ENCODE measurements at places on chromosomes 5 and 9. TPM values are rescaled to one million over a fixed set of nuclear protein-coding genes. Genes with fewer than 3 reads are reported as not detected.

DNA sequence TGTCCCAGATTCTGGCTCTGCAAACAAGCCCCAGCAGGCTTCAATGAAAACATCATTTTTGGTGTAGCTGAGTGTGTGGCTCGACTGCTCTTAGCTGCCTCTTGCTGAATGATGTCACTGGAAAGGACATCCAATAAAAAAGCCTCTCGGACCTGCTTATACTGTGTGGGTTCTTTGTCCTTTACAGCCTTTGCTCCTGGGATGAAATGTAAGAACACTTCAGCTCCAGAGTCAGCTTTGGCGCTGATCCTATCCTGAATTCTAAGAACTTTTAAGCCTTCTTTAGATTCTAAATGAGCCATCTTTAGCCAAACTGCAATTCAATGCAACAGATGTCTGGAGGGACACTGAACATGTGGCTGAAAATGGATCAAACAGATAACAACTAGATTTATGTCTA, 404.6 kb upstream of the C9orf72 start:
- DNase-seq = no peak

The LCN10 gene
- 0.63 TPM for polyA plus RNA-seq

The PCDH1 gene
- polyA plus RNA-seq = 23.9 TPM

DNA sequence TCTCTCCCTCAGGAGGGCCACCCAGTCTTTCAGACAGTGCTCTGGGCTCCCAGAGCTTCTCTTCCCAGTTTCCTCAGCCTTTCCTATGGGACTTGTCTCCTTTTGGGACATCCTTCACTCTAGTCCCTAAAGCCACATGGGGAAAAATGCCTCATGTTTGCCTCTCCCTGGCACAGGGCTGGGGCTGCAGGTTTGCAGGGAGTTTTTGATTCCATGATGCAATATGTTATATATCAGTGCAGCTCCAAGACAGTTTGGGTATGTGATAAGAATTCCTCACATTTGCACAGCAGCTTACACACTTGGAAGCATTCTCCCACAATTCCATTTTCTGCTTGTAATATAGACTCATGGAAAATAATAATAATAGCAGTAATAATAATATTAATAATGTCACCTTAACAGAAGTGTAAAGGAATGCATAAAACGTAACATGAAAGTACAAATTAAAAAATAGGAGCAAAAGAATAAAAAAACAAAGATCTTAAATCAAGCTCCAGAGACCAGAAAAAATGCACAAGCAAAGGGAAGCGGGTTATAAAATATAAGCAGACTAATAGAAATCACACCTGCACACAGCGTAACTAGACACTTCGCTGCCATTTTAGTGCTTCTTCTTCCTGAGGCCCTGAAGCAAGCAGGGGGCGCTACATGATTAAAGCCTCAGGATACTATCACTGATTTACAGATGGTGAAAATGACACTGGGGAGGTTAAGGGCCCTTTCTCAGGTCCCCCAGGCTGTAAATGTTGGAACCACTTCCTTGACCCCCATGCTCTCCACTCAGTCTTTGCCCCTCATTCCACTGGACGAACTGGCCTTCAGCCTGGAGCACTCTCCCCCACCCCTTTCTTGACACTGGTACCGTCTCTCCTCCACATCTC, 70.0 kb upstream of the IL17B start:
- no peak for DNase-seq

The RGS7BP gene
- polyA plus RNA-seq = 8.3 TPM

DNA sequence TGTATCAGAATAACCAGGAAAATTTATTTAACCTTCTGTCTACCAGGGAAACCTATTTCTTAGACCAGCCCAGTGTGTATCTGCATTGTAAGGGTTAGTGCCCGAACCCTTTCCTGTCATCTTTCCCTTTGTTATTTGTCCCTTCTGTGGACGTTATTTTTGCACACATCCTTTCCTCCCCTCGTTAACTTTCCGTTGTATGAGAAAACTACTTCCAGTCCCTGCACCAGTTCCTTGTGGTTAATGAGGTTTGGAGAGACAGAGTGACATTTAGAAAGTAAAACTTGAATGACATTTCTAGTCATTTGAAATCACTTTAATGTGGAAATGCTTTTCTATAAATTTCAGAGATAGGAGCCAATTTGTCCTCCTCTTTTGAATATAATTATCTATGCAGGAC, 4.3 kb upstream of the IFNB1 start:
- DNase-seq = no peak

The PTRH1 gene
- 7.6 TPM for polyA plus RNA-seq

The QRFP gene
- polyA plus RNA-seq = 0.37 TPM

DNA sequence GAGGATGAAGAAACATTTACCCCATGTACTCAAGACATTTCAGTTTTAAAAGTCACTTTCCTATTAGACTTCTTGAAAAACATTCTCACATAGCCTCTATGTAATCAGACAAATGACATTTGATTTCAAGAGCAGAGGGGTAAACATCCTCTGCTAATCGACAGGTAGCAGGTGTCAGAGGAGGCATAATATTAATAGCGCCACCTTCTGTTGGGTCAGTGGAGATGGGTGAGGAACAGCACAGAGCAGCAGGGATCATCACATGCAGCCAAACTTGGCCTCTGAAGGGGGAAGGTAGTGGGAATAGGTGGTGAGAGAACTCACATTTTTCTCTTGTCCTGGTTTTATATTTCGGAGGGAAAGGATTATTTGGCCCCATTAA, 3.3 kb upstream of the LSM11 start:
- DNase-seq = no peak

DNA sequence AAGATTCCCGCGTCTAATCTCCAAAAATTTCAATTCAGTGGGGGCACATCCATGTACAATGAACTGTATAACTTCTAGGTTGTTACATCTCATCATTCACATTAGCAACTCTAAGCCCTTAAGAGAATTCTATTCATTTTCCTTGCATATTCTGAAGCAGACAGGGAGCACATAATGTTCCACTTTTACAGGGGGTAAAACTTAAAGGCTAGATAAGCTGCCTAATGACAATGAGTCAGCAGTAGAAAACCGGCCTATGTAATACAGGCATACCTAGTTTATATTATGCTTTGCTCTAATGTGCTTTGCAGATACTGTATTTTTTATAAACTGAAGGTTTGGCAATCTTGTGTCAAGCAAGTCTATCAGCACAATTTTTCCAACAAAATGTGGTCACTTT, 40.4 kb downstream of the PTAR1 start:
- DNase-seq = no peak

The KIF4B gene
- polyA plus RNA-seq = 0.27 TPM

The IFNK gene
- polyA plus RNA-seq = not detected

DNA sequence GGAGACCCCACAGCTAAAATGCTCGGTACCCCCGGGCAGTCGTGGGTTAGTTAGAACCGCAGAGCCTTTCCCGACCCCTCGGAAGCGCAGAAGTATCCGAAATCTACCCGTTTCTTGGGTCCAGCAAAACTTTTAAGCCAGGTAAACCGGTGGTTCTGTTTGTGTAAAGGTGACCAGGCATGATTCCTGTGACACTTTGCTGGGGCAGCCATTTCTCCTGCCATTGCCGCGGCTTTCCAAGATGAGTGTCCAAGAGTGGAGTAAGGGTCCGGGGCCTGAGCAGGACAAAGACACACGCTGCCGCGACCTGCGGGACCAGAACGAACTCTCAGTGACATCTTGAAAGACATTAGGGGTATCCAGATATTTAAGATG, 655 bp downstream of the MARVELD2 start:
- DNase-seq = no peak

DNA sequence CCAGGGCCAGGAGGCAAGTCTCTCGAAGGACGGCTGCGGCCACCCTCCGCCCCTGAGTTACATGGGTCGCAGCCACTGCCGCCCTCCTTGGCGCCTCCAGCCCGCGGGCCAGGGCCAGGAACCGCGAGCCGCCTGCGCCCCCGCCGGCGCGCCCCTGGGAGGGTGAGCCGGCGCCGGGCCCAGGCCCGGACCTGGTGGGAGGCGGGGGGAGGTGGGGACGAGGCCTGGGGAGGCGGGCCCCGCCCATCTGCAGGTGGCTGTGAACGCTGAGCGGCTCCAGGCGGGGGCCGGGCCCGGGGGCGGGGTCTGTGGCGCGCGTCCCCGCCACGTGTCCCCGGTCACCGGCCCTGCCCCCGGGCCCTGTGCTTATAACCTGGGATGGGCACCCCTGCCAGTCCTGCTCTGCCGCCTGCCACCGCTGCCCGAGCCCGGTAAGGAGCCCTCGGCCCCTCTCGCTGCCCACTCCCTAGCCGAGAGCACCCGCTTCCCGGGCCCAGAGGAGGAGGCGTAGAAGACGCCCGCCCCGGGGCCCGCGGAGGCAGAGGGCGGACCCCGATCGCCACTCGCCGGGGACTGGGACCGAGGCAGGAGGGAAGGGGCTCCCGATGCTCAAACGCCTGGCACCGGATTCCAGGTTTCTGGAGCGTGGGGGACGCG, at the start of gene ASS1:
Gene ASS1, plus strand, starts transcription at position 397 of the 657 bp plus-strand sequence. CDS start 7,268 bp downstream, outside the sequence.
- DNase-seq = no peak

DNA sequence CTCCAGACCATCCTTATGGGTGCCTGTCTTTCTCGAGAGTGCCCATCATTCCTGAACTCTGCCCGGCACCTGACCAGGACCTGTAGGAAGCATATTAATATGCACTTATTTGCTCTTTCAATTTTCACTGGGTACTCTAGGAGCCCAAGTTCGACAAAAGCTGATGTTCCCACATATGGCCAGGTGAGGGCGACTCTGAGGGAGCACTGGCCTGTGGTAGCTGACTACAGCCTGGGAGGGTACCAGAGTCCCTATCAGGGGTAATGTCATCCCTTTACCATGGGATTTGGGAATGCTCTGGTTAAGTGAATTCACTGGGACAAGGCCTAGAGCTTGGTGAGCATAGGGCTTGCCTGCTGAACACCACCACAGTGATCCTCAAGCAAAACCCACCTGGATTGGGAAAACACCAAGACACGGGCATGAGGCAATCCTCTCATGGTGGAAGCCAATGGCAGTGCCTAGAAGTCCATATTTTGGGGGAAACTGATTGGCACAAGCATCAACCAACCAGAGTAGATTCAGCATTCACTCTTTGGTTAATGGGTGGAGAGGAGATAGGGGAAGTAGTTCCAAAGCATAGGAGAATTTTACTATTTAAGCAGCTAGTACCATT, 112.2 kb downstream of the MTX3 start:
- DNase-seq = no peak

The GDNF gene
- polyA plus RNA-seq = 15.9 TPM

DNA sequence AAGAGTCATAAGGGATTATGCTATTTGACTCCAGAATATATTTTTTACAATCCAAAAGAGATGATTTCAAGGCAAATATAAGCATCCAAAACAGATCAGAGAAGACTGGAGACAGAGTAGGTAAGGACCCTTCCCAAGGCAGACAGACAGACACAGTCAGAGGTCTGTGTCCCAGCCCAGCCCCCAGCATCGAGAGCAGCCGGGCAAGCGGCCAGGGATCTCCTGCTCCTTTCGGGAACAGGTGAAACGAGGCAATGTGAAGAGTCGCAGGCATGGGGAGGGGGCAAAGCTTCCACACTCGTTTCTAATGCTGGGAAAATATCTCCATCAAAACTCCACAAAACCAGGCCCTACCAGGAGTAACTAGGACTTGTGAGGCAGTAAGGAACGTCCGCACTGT, 5.8 kb downstream of the PAEP start:
- DNase-seq = no peak

The CYLC2 gene
- not detected for polyA plus RNA-seq

- DNase-seq = no peak
These were observed 422.7 kb upstream of the GRAMD2B start for GRCh38 chr5:126000507-126000906.

The GAPT gene
- polyA plus RNA-seq = 1.4 TPM

The CFAP157 gene
- polyA plus RNA-seq = 3.2 TPM

DNA sequence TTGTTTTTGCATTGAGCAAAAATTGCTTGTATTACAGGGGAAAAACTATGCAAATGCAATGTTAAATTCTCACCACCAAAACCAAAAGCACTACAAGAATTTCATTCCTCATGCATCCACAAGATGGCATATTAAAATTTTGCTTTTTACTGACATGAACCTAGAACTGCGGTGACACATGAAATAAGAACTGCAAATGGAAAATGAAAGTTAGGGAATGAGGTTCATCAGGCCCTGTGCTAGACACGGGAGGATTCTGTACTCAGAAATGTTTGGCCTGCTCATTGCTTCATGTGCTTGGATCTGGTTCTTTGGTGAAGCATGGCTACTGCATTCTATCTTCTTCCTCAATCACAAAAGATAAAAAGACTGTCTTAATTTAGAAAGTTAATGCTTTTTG, 9.1 kb upstream of the RFK start:
- DNase-seq = no peak

DNA sequence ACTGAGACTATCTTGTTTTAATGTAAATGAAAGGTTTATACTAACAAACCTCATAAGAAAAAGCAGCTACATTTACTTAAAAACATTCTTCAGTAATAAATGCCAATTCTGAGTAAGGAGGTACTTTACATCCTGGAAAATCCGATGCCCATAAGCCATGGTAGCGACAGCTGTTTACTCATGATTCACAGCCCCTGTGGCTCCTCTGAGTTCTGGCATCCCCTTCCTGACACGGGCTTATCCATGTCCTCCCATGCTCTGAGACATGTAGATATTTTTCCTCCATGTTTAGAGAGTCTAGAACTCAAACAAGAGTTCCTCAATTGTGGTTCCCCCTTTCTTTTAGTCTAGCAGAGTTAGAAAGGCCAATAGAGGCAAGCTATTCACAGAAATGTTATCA, 63.1 kb upstream of the DEPDC1B start:
- no peak for DNase-seq

DNA sequence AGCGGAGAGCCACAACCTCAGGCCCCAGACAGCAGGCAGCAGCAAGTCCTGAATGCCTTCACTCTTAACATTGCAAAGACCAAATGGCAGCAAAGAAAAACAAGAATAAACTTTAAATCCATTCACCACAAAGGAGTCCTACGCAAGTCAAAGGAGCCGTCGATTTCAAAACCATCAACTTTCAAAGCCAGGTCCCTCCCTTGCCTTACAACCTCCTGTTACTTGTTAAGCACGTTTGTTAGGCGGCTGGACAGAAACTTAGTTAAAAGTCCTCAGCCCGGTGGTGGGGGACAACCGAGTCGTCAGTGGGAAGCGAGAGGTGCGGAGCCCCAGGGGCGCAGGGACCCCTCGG, 938 bp downstream of the LPAR1 start:
- peak; percentile 29 for DNase-seq

The DDX4 gene
- polyA plus RNA-seq = not detected

The VCP gene
- 187 TPM for polyA plus RNA-seq

The NADK2 gene
- polyA plus RNA-seq = 54.5 TPM

GRCh38 chr5:2001300-2001699, 118.6 kb upstream of the IRX4 start:
- no peak for DNase-seq

- no peak for DNase-seq
These were observed 87.1 kb upstream of the ELL2 start for GRCh38 chr5:96048763-96049162.

- no peak for DNase-seq
These were observed 253.7 kb downstream of the SPOCK1 start for GRCh38 chr5:137245438-137245837.

DNA sequence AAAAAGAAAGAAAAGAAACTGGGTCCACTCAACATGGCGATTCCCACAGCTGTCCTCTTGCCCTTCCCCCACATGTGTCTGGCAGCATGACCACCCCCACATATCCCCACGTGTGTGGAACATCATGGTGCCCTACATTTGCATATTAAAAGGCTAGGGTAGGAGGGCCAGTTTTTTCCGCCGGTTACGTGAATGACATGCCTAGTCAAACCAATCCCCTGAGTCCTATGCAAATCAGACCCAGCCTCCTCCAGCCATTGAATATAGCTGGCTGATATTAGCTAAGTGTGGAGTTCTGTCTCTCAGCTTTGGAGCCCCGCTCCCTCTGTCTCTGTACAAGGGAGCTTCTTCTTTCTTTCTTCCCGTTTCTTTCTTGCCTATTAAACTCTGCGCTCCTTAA, 33.0 kb upstream of the CCDC112 start:
- no peak for DNase-seq

The PCDHB3 gene
- 3.2 TPM for polyA plus RNA-seq

- no peak for DNase-seq
These were observed 125.3 kb downstream of the SYK start for GRCh38 chr9:90926936-90927335.

The TXNDC15 gene
- polyA plus RNA-seq = 96.8 TPM

Measured in left renal pelvis (tissue), 4 donors.